ENCODE measurements at places on chromosomes 6 and 20.

- no peak for DNase-seq
These were observed 626.6 kb upstream of the ADGRB3 start for GRCh38 chr6:68008445-68008844.

DNA sequence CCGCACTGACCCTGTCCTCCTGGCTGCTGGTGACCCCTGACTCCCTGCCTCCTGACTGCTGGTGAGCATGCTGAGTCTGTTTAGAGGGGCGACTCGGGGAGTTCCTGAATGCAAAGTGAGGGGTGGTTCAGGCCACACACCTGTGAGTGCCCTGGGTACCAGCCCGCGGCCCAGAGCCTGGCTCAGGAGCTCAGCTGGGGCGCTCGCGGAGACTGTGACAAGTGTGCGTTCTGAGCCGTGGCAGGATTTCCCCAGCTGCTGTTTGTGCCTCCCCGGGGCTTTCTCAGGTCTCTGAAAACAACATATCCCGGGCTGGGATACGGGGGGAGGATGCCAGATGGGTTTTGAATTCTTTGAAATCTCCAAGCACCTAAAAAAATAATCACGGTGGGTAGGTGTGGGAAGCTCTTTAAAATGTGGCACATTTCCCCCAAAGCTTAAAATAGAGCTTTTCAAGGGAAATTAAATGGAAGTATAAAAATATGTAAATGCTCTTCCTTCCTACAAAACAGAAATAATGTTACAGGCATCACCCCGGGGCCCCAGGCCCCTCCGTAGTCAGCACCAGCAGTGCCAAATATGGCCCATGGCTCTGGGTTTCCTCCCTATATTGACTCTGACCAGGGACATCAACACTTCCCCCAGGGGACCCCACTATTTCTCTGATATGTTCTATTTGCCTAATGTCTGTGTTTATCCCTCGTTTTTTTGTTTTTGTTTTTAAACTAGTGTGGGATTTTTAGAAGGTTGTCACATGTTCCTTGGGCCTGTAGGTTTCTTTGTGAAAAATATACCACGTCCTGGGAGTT is 49.9 kb upstream of the TAGAP start:
- no peak for DNase-seq

GRCh38 chr20:57662456-57663240 is 42.4 kb upstream of the ZBP1 start:
- DNase-seq: no peak

GRCh38 chr6:116419069-116419786 is 41.9 kb upstream of the CALHM6 start:
- no peak for DNase-seq

DNA sequence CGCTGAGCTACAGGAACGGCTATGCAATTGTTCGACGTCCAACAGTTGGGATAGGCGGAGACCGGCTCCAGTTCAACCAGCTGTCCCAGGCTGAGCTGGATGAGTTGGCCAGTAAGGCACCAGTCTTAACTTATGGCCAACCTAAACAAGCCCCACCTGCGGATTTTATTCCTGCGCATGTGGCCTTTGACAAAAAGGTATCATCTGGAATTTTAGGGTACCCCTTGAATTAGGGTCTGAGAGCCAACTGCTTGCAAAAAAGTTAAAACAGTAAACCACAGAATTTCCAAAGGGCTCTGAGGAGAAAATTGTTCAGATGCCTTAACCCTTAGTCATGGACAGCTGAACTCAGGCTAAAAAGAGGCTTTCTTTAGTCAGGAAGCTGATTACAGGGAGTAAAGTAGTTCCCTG is 3.8 kb downstream of the EFHC1 start:
- DNase-seq: no peak
